HS-5 (cell line): ENCODE measurements at places on chromosomes 2 and 18.
A peak's percentile ranks its signal among the peaks of the same experiment; 100 is the strongest.

DNA sequence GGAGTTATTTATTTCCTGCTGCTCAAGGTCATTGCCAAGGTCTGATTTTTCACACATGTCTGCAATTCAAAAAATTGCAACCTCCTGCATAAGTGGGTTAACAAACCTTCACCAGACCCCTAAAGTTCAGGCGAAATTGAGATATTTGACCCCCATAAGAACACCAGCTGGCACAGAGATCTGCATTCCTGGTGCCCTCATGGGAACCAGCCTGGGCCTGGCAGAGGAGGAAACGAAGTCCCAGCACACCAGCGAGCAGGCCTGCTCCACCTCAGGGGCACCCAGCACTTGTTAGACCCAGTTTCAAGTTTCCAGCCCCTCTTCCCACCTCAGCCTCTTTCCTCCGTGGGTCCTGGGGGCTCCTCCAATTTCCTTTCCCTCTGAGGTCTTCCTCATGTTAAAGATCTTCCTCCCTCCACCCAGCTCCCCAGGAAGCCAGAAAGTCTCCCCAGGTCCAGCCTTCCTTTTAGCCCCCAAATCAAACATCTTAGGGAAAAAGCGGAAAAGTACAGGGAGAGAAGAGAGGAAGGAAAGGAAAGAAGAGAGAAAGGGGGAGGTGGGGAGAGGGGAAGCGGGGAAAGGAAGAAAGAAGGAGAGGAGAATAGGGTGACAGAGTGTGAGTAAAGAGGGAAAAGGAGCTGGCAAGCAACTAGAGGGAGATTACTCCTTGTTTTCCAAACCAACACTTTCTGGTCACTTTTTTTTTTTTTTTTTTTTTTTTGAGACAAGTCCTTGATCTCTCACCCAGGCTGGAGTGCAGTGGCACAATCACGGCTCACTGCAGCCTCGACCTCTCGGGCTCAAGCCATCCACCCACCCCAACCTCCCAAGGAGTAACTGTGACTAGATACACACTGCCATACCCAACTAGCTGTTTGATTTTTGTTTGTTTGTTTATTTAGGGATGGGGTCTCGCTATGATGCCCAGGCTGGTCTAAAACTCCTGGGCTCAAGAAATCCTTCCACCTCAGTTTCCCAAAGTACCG lies 3.9 kb upstream of the C2orf72 start:
- no peak for DNase-seq

GRCh38 chr18:70059684-70060083 lies 112.0 kb upstream of the CD226 start:
- DNase-seq, result no peak

- DNase-seq, result no peak
Observed at GRCh38 chr18:56210520-56210919, 427.9 kb downstream of the TXNL1 start.

- DNase-seq, result peak; percentile 20
Observed at GRCh38 chr2:225494100-225494459, 94.6 kb downstream of the NYAP2 start.

- DNase-seq, result no peak
Observed at GRCh38 chr2:170408461-170409163, 230.7 kb downstream of the MYO3B start.

DNA sequence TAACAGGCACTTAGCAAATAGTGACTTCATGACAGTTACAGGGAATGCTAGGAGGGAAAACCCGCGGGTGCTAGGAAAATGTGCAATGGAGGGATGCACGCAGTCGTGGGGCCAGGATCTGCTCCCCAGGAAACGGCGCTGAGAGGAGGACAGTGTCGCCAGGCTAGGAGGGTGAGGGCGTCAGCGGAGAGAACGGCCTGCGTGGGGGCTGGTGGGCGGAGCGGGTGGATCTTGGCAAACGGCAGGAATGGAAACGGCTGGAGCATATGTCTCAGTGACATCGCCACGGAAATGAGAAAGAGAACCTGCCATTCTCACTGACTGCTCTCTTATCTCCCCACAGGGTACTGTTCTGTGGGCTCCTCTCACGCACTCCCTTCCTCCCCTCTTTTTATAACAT lies 478.5 kb upstream of the ID2 start:
- DNase-seq, result no peak

DNA sequence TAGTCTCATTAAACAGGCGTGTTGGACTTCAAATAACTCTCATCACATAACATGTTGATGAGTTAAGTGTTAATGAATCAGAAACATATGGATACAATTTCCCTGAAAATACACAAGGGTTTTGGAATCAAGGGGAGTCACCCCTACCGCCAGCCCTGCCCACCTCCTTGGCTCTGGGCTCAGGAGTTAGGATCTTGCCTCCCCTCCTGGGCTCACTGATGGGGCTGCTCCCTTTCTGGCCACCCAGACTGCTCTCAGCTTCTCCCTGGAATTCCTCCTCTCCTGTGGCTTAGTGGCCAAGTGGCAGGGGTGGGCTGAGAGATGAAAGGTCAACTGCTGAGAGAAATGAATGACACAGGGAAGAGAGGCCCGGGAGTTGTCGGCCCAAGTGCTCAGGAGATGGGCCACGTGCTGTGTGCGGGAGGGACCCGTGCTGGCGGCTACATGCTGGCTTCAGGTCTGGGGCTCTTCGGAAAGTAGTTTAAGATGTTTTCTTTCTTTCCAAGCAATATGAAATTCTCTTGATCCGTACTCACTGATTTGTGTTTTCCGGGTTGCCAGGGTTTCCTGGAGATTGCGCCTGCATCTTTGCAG lies 55.8 kb upstream of the TNP1 start:
- DNase-seq, result no peak

DNA sequence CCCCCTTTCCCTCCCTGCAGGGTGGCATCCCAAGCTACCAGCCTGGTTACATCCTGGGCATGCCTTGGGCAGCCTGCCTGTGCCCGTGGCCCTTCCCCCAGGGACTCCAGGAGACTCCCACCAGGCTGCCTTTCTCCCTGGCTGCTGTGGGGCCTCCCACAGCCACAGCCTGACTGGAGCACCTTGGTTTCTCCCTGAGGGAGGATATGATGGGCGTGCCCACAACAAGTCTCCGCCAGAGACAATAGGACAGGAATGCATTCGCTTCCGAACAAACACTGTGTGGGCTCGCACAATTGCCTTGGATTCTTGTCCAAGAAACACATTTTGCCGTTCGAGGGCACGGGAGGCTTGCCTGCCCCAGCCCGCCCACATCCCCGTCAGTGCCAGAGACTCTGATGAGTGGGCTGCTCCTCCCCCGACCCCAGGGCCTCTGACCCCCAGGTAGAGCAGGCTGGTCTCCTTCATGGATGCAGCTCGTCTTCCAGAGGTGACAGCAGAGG lies 102.1 kb downstream of the SMAD7 start:
- no peak for DNase-seq

DNA sequence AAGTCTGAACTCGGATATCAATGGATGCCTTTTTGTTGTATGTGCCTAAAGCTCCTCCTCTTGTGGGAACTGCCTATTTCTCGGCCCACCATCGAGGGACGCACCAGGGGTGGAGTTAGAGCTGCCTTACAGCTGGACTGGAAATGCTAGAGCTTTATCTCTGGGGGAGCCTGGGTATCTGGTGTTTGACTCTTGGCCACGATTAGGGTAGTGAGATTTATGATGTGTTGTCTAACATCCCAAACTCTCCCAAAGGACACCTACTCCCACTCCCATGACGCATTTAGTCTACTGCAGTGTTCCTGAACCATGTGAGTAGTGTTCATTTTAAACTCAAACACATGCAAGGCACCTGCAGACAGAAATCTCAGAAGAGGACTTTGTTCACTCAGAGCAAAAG lies 594.8 kb downstream of the METTL4 start:
- no peak for DNase-seq

DNA sequence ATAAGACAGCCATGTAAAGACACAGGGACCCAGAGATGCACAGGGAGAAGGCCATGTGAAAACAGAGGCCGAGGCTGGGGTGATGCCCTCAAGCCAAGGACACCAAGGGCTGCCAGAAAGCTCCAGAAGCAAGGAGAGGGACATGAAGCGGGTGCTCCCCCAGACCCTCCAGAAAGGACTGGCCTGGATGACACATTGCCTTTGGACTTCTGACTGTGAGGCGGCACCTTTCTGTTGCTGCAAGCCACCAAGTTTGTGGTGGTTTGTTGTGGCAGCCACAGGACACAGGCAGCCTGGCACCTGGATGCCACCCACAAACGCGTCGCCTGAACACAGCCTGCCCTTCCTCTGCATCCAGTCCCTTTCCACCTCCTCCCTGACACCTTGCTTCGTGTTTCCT lies 67.1 kb downstream of the RHOB start:
- DNase-seq, result no peak

DNA sequence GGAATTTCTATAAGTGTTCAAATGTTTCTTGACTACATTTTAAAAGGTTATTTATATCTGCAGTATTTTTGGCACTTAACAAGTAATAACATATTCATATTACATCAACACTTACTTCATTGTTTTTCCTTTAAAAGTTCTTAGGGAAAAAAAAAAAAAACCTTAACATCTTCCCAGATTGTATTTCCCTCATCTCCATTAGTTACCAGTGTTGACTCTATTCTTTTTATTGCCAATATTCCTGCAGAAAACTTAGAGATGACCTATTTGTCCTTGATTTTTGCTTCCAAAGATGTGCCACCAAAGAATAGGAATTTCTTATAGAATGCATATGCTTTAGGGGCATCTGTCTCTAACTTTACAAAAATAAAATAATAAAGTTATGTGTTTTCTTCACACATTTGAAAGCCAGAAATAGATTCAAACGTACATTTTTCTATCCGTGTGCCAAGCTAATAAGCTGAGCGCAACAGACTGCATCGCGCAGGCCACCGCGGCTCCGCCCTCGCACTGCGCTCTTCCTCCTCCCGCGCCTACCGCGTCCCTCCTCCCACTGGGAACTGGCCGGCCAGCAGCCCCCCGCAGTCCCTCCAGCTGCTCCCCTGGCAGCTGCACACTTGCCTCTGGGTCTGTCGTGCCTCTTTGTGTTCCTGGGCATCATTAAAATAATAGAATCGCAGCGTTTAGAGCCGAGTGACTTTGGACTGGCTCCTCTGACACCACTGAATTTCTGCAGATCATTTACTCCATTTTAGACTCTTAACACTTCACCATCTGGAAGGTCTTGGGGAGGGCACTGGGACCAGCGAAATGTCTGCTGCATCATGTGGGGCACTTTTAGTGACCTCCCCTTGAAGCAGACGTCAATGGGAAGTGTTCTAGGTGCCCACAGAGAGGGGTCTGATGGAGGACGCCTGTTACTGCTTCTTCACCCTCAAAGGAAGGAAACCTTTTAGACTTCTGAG lies 21.2 kb upstream of the NAB1 start:
- no peak for DNase-seq

DNA sequence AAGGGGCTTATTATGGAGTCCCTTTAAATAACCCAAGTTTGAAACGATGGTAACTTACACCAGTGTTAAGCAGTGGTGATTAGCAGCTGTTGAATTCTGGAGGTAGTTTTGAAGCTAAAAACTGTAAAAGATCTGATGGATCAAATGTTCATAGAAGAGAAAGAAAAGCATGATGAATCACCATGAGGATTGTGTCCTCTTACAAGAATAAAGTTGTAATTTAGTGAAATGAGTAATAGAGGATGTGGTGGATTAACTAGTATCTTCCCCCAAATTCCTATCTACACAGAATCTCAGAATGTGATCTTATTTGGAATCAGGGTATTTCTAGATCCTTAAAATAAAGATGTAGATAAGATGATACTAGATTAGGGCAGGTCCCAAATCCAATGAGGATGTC lies 1138.2 kb upstream of the TMEFF2 start:
- DNase-seq, result peak; percentile 59

GRCh38 chr2:229652796-229653195 lies 61.6 kb downstream of the DNER start:
- DNase-seq, result no peak

- no peak for DNase-seq
Observed at GRCh38 chr18:70029163-70029562, 81.5 kb upstream of the CD226 start.

DNA sequence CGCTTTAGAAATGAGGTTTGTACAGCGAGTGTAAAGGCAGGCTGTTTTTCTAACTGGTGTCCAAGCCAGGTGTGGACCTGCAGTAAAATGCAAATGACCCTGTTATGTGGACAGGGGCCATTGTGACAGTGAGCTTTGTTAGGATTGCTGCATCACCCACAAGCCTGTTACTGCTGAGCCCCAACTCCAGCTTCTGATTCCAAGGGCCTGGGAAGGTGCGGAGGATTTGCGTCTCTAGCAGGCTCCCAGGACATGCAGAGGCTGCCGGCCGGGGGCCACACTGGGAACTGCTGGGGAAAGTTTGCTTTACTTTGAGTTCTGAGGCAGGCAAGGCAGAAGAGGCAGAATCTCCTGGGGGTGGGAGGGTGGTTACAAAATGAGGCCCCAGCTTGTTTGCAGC lies 164.1 kb downstream of the GLI2 start:
- no peak for DNase-seq

DNA sequence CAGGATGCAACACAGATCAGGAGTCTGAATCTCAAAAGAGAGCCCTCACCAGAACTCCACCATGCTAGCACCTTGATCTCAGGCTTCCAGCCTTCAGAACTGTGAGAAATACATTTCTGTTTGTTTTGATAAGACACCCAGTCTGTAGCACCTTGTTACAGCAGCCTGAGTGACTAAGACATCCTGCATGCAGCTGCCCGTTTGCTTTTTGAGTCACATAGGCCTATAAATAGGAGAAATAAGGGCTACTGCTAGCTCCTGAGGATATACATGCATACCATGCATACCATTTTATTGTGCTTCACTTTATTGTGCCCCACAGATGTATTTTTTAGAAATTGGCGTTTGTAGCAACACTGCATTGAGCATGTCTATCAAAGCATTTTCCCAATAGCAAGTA lies 337.8 kb downstream of the CDH2 start:
- peak; percentile 72 for DNase-seq

DNA sequence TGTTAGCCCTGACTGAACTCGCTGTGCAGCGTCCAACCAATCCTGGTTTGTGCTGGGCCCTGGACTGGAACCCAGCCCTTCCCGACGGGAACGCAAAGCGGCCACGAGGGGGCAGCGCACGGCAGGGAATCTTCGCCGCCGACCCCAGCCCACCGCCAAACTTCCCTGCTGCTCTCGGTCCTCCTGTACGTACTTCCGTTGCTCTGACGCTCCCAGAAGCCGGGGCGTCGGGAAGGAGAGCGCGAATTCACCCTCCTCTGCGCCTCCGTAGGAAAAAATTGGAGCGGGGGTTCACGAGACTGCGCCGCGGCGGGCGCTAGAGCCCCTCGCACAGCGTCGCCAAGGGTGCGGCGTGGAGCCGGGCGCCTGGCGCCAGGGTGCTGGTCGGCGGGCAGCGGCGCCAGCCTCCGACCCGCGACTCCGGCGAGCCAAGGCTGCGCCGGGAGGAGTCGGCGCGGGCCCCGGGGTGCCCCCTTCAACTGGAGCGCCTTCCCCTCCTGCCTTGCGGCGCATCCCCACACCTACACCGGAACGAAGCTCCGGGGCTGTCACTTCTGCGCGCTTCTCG lies 873 bp upstream of the SH3RF3 start:
- peak; percentile 48 for DNase-seq

GRCh38 chr18:48798334-48799245 lies 152.2 kb downstream of the SMAD7 start:
- DNase-seq, result no peak

DNA sequence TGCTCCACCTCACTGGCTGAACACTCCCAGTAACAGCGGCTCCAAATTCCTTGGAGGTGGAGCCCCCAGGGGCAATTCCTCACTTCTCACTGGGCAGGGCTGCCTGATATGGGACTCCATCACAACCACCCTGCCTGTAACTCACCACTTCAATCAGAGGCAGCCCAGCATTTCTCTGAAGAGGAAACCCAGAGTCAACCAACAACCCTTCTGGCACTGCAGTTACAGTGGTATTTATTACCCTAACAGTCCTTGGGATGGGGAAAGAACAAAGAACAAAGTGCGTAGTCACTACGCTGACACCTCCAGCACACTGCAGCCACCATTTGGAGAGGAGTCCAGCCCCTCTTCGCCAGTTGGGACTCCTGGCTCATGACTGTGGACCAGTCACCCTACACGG lies 85.7 kb upstream of the GALNT13 start:
- DNase-seq, result no peak
